Adrenal gland (tissue), 19 donors: ENCODE measurements at places on chromosomes 2 and 18. TPM values are rescaled to one million over a fixed set of nuclear protein-coding genes. Genes with fewer than 3 reads are reported as not detected.

Gene LAMA3
- total RNA-seq, result 2.9 TPM

DNA sequence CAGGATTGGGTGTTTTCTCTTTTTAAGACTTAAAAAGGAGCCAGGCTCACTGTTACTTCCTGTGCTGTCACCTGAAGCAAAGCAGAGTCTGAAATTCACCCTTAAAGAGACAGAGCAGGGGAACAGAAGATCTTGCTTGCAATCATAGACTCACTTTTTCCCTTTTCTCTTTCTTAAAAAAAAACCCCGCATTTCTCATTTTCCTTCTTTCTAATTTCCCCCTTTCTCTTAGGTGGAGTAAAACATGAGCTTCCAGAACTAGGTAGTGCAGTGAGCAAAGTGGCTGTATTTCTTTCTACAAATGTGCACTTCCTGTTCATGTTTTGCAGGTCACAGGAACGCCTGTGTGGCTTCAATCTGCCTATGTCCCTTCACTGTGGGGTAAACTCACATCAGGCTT is 381.2 kb downstream of the LPIN1 start:
- DNase-seq, result no peak
- H3K4me3 ChIP-seq, result no peak overlapping the region
- no peaks in the 10 kb centered on the region for H3K4me1 ChIP-seq
- no peak overlapping the region for H3K27ac ChIP-seq
- no peaks in the 10 kb centered on the region for H3K36me3 ChIP-seq

GRCh38 chr18:34847408-34847807 is 137.3 kb downstream of the DTNA start:
- DNase-seq, result no peak
- no peak overlapping the region for H3K27ac ChIP-seq
- H3K4me3 ChIP-seq, result no peak overlapping the region
- H3K4me1 ChIP-seq, result no peaks in the 10 kb centered on the region

GRCh38 chr2:37412231-37412630 is 67.8 kb downstream of the QPCT start:
- no peak overlapping the region for H3K4me3 ChIP-seq
- H3K36me3 ChIP-seq, result no peaks in the 10 kb centered on the region
- H3K27me3 ChIP-seq, result no peaks in the 10 kb centered on the region
